Activated T-cell treated with anti-CD3 and anti-CD28 coated beads, Interleukin-2, amount 50 U/mL, for 4 hours (primary cell): ENCODE measurements at places on chromosomes 16 and 17. TPM values are rescaled to one million over a fixed set of nuclear protein-coding genes. Genes with fewer than 3 reads are reported as not detected.

The CNEP1R1 gene
- 16.2 TPM for total RNA-seq

The KCNJ18 gene
- not detected for total RNA-seq

The CXCL16 gene
- total RNA-seq: 1.5 TPM

The ZPBP2 gene
- total RNA-seq: 0.16 TPM

The RUNDC3A gene
- total RNA-seq: 0.18 TPM

The TBX2 gene
- total RNA-seq: 0.05 TPM

The FOXL1 gene
- total RNA-seq: not detected

The WDR45B gene
- 52.5 TPM for total RNA-seq

The CTF1 gene
- total RNA-seq: 0.28 TPM

The DPEP2 gene
- 0.81 TPM for total RNA-seq

The ABCC3 gene
- 0.63 TPM for total RNA-seq

The CX3CL1 gene
- 0.05 TPM for total RNA-seq

The CCL17 gene
- total RNA-seq: 41.5 TPM

The PRRT2 gene
- total RNA-seq: 0.34 TPM

The ASPHD1 gene
- total RNA-seq: 2.1 TPM

The KRTAP4-4 gene
- not detected for total RNA-seq

The ZFP3 gene
- 2.2 TPM for total RNA-seq

The PLXDC1 gene
- 0.33 TPM for total RNA-seq

The SLC16A6 gene
- total RNA-seq: 6.0 TPM

The STH gene
- total RNA-seq: not detected

The TP53TG3 gene
- not detected for total RNA-seq

The C1QTNF1 gene
- 0.29 TPM for total RNA-seq

The G6PC1 gene
- total RNA-seq: not detected

The DRC3 gene
- total RNA-seq: 1.3 TPM

The SLC16A3 gene
- 31.5 TPM for total RNA-seq

The VASN gene
- 0.46 TPM for total RNA-seq

The BAIAP3 gene
- total RNA-seq: 0.08 TPM

The CCL13 gene
- total RNA-seq: not detected

The TBX6 gene
- total RNA-seq: 0.33 TPM

The CDH15 gene
- total RNA-seq: not detected

The SPATA22 gene
- total RNA-seq: not detected

The CACNG1 gene
- not detected for total RNA-seq

The KRTAP3-2 gene
- not detected for total RNA-seq

The AOC3 gene
- total RNA-seq: 2.6 TPM

The HOXB9 gene
- 1.2 TPM for total RNA-seq

The HSD17B2 gene
- not detected for total RNA-seq

The C1QTNF8 gene
- not detected for total RNA-seq

The NPIPB6 gene
- total RNA-seq: not detected

The ALDH3A1 gene
- total RNA-seq: not detected

The FNDC8 gene
- not detected for total RNA-seq

The ADGRG1 gene
- 11.9 TPM for total RNA-seq

The KRTAP2-1 gene
- total RNA-seq: not detected

The PRSS27 gene
- total RNA-seq: 0.84 TPM

The EXOC3L1 gene
- total RNA-seq: not detected

The STX1B gene
- total RNA-seq: 0.25 TPM

The OTOP2 gene
- total RNA-seq: not detected

The CD79B gene
- 21.6 TPM for total RNA-seq

The EFCAB5 gene
- 0.30 TPM for total RNA-seq

The SGF29 gene
- 40.3 TPM for total RNA-seq

The HBA1 gene
- 2.3 TPM for total RNA-seq

The GPR139 gene
- total RNA-seq: not detected

The DNAH3 gene
- total RNA-seq: not detected
